ENCODE measurements at places on chromosomes 7 and 10.

DNA sequence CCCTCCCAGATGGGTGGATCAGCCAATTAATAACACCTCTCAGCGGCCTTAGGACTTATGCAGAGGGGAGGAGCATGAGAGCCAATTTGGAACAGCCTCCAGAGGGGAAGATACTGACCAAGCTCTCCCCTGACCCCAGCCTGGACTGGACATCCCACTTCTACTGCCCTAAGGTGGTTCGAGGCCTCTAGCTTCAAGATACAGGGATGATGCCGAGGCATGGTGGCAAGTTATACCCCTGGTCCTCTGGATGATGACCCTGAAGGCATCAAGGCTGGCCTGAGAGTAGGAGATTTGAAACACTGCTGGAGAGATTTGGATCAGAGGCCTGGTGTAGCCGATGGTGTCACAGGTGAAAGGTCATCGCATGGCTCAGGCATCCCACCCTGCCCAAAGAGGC lies 3.2 kb downstream of the CDH23 start:
- no peak for DNase-seq

GRCh38 chr7:26078437-26079336 lies 73.3 kb upstream of the NFE2L3 start:
- peak; percentile 74 for DNase-seq

- DNase-seq: no peak
Observed at GRCh38 chr10:4035599-4035945, 250.6 kb upstream of the KLF6 start.

GRCh38 chr7:43749383-43749940 lies 9.0 kb upstream of the BLVRA start:
- DNase-seq: no peak

GRCh38 chr10:7811000-7811399 lies 7.3 kb upstream of the TAF3 start:
- DNase-seq: no peak

DNA sequence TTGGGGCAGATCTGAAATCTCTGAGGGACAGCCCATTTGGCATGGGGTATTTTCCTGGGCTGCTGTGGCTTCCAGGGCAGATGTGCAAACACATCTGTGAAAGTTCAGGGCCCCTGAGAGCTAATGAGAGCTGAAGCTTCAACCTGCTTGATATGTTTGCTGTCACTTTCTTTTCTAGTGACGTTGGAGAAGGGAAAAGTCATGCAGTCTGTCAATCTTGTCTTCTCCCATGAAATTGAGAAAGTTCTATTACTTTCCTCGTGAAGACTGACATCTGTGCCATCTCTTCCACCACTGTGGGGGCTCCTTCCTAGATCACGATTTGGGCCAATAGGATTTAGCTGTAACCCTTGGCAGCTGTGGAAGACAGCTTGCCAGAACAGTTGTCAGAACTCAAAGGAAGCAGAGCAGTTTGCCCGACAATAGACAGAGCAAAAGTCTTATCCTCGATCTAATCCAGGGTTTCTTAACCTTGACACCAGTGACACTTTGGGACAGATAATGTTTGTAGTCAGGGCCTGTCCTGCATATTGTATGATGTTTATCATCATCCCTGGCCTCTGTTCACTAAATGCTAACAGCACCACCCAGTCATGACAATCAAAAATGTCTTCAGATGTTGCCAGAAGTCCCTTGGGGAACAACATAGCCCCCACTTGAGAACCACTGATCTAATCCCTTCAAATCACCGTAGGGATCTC lies 586.5 kb downstream of the LRMDA start:
- no peak for DNase-seq

GRCh38 chr10:10699427-10699826 lies 318.2 kb upstream of the CELF2 start:
- no peak for DNase-seq

DNA sequence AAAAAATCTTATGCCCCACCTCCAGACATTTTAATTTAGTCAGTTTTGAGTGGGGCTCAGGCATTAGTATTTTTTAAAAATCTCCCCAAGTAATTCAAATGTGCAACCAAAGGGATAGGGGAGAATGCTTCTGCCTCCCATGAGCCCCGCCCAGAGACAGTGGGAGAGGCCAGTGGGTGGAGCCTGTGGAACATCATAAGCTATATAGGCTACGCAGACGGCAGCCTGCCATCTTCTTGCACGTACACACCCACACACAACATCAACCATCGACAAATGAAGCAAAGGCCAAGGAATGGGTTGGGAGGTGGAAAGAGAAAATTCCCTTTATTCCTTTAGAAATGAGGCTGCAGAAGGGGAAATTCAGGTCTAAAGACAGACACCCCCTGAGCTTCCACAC lies 25.2 kb downstream of the CREB3L2 start:
- DNase-seq: no peak

DNA sequence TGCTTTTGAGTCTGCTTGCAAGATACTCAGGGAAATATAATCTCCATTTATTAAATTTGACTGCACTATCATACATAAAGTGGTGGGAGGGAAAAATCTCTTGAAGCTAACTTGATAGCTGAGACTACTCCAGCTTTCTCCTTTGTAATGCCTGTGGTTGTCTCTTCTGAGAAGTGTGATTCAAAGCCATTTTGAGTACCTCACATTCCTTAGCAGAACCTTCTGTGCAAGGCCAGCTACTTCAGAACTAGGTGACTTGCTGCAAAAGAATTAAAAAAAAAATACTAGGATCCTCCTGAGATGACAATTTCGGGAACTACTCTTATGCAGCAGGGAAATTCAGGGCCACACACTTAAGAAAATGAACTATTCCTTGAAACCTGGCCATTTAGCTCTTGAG lies 294.8 kb downstream of the MDFIC start:
- DNase-seq: no peak

DNA sequence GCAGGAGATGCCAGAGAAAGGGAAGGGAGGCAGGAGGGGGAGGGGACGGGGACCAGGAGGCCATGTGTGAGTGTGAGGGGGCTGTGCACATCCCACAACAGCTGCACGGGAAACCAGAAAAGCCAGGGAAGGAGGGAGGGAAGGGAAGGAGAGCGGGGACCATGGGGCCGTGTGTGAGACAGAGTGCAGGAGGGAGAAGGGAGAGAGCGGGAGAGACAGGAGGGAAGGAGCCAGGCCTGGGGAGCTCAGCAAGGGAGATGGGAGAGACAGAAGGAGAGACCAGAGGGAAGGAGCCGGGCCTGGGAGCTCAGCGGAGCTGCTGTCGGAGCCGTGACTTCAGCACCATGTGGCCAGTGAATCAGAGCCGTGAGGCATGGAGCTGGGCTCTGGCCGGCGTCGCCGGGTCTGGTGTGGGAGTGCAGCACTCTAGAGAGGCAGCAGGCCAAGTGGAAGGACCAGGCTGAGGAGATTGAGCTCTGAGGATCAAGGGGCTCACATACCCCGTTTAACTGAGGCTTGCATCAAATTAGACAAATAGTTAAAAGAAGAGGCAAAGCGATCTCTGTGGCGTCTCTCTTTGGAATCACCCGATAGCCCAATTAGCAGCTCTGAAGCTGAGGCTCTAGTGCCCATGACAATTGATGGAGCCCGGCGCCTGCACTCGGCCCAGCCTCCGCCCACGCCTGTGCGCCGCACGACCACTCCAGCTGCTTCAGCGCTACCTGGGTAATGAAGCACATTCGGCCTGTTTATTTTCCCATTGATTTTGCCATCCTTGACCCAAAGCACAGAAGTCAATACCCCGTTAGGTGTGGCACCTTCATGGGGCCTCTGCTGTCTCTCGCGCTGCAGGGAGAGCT lies 150.4 kb downstream of the MAD1L1 start:
- DNase-seq: no peak

- no peak for DNase-seq
Observed at GRCh38 chr10:30062582-30062981, 3.2 kb upstream of the JCAD start.

DNA sequence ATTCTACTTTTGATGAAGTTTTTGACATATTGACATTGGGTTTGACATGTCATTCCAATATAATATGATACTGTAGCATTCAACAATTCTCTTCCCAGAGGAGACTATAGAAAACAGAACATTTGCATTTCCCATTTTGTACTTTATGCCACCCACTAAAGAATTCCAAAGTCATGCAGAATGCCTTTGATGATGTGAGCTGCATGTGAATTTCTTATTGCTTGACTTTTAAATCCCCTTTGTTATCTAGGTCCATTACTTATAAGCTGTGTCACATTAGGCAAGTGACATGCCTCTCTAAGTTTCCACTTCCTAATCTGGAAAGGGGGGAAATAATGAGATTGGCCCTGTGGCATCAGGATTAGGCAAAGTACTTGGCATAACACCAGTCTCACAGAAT lies 436.7 kb downstream of the AUTS2 start:
- DNase-seq: no peak

DNA sequence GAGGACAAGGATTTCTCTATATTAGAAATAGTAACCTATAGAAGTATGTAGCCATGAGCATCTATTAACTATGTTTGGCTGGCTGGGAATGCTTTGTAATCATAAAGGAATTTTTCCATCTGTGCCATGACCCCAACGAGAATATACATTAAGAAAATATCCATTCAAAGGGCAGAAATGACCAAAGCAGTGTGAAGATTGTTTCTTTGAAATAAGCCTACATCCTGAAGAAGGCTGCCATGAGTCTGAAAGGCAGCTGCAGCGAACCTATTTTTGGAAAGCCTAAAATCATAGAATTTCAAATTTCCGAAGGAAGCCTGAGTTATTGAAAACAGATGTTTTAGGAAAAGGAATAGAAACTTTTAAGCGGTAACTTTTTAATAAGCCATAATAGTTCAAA lies 244.2 kb upstream of the FOXK1 start:
- no peak for DNase-seq

DNA sequence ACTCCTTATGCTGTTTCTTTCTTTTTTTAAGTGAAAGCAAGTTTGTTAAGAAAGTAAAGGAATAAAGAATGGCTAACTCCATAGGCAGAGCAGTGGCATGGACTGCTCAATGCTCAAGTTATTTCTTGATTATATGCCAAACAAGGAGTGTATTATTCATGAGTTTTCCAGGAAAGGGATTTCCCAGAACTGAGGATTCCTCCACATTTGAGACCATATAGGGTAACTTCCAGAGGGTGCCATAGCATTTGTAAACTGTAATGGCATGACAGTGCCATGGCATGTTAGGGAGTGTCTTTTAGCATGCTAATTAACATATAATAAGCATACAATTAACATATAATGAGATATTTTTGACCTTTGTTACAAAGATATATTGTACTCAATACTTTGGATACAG lies 1034.5 kb upstream of the PHF14 start:
- no peak for DNase-seq

DNA sequence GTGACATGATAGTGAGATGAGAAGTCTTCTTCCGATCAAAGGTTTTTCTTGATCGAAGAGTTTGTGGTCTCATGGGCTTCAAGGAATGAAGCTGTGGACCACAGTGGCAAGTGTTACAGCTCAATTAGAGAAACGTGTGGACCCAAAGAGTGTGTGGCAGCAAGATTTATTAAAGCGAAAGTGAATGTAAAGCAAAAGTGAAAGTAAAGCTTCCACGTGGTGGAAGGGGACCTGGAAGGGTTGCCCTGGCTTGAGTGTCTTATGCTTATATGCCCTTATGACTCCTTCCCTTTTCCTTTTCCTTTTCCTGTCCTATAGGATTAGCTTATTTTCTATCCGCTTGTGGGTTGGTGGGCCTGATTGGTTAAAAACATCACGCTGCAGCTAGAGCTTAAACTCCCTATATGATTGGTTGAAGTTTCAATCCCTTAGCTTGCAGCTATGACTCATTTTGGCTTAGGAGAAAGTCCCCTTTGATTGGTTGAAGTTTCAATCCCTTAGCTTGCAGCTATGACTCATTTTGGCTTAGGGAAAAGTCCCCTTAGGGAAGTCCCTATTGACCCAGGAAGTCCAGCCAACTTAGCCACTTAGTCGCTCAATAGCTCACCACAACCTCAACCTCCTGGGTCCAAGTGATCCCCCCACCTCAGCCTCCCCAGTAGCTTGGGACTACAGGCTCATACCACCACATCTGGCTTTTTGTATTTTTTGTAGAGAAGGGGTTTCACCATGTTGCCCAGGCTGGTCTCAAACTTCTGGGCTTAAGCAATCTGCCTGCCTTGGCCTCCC lies 34.7 kb downstream of the MRPS24 start:
- DNase-seq: peak; percentile 28

DNA sequence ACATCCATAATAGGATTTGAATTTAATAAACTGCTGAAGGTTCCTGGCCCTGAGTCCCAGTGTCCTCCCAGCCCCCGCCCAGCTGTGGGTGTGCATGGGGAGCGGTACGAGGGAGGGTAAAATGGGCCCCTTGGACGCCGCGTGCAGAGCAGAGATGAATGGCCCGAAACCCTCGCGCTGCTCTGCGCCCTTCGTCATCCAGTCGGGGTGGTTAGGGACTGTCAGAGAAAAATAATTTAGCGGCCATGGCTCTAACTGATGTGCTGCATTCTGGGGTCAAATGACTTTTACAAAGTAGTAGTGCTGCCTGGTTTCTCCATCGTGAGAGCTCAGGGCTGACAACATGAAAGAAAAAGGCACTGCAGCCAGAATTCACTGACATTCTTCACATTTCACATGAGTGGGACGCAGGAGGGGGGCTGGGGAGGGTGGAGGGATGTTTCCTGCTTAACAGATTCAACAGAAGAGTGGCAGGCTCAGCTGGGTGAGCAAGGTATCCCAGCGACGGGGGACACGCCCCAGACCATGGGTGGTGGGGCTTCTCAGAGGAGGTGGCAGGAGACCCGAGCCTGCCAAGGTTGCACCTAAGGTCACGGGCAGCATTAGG lies 304.5 kb downstream of the WDR37 start:
- DNase-seq: no peak

DNA sequence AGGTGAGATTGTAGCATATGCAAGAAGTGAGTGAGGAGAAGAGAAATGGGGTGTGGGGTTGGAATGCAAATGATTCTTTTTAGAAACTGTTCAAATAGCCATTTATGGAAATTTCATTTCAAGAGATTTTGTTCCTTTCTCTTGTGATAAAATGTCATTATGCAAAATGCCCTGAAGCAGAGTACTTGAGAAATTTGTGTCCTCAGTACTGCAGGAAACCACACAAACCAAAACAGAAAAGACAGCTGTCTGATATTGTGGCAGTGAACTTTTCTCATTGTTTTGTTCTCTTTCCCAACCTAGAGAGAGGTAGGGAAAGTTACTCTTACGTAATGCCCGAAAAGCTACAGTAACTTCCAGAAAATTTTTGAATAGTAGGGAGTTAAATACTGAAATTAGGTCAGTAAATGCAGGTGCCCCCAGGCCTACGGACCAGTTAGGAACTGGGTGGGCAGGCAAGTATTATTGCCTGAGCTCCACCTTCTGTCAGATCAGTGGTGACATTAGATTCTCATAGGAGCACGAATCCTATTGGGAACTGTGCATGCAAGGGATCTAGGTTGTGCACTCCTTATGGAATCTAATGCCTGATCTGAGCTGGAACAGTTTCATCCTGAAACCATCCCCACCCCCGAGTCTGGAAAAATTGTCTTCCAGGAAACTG lies 34.0 kb downstream of the DLD start:
- no peak for DNase-seq
